ENCODE measurements at places on chromosomes 5 and 9.
A peak's percentile ranks its signal among the peaks of the same experiment; 100 is the strongest.

GRCh38 chr5:1999794-2000193 lies 117.1 kb upstream of the IRX4 start:
- DNase-seq, result no peak

DNA sequence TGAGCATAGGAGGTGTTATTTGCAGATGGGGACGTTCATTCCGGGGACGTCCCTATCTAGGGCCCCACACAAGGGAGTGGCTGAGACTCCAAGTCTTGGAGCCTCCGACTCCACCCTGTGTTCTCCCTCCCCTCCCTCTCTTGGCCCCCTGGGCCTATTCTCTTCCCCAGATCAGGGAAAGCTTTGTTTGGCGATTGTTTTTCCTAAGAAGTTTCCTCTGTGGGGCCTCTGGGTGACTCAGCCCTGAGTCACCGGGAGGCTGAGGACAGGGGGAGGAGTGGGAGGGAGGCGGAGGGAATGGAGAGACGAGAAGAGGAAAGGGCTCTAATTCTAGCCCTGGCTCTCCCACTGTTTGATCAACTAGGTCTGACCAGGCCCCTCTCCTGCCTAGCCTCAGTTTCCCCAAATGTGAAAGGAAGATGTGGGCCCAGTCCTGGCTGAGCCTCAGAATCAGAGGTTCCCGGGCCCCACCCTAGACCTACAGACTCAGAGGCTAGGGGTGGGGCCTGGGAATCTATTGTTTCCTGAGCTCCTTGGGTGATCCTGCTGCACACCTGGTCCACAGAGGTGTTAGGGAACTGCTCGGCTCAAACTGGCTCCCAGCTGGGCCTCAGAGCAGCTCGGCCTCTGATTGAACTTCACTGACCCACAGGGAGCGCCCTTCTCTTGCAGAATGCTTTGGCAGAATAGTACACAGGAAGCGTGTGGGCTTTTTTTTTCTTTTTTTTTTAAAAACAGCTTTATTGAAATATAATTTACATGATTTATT lies 19.2 kb downstream of the GSN start:
- no peak for DNase-seq

DNA sequence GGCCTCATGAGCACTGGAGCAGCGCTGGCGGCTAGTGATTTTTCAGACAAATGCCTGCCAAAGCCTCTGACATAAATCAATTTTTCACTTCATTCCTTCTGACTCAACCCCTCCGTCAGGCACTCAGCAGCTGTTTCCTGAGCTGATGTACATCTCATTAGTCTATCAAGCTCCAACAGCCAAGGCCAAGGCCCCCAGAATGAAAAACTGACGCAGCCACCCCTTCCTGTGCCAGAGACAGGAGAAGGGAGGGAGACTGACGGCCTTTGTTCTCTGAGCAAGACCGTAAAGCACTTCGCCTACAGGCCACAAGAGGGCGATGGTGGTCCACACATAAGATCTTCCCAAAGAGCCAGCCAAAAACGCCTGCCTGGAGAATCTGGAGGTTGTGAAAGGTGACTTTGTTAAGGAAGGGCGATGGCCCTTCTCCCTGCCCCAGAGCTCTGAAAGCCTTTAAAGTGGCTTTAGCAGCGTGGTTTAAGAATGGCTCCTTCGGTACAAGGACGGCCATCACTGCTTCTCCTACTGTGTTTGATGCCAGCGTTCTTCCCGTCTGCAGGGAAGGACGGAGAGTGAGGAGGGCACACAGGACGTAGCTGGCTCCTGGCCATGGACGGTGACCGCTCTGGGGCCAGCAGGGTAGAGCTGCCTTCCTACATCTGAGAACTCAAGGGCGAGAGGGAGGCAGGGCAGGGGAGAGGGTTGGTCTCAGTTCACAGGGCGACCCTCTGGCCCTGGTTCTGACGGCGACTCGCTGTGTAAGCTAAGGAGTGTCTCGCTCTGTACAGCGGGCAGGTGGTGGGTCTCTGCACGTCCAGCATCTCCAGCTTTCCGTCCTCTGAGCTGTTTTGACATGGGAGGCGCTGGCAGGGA lies 37.0 kb downstream of the ALG2 start:
- peak; percentile 88 for DNase-seq

- no peak for DNase-seq
Observed at GRCh38 chr5:178699681-178700253, 30.7 kb downstream of the ZNF354A start.

GRCh38 chr9:123657099-123657498 lies 272.8 kb downstream of the DENND1A start:
- no peak for DNase-seq

DNA sequence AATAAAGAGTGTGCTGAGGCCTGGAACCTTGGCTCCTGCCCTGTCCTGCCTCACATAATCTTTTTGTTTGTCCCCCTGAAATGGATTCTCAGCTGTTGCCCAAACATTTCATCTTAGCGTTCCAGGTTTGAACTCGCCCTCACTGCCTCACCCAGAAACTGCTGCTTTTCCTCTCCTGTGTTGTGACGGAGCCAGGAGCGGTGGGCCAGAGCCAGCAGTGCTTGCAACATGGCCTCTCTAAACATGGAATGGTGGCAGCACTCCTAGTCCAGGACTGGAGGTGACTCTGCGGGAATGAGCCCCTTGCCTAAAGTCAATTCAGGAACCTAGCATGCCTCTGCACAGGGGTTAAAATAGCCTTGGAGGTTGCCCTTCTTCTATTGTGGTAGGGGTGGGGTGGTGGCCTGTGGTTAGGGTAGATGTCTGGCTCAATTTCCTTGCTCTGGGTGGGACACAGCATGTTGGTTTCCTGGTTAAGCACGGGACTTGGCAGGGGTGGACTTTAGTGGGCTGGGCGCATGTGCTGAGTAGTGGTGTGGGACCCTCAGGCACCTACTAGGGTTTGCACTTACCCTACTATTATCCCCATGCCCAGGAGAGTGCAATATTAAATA lies 101.6 kb downstream of the SLC25A46 start:
- DNase-seq, result no peak
